ENCODE measurements at places on chromosomes 2 and 18.

DNA sequence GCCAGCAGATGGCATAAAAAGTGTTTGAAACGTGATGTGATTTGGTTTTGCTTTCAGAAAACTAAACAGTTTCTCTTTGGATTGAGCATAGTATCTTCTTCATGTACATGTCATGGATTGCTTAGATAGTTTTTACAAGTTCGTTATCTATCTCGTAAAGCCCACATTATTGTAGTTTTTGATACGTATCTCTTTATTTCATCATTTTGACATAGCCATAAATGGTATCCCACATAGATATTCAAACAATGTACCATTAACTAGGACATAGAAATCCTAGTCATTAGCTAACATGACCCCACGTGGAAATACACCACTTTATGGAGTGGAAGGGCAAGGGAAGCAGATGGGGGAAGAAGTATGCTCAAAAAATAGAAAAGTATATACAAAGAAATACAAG lies 93.6 kb downstream of the MAP2 start:
- DNase-seq = no peak

GRCh38 chr2:200397785-200398184 lies 91.3 kb downstream of the SPATS2L start:
- DNase-seq = peak; percentile 29

DNA sequence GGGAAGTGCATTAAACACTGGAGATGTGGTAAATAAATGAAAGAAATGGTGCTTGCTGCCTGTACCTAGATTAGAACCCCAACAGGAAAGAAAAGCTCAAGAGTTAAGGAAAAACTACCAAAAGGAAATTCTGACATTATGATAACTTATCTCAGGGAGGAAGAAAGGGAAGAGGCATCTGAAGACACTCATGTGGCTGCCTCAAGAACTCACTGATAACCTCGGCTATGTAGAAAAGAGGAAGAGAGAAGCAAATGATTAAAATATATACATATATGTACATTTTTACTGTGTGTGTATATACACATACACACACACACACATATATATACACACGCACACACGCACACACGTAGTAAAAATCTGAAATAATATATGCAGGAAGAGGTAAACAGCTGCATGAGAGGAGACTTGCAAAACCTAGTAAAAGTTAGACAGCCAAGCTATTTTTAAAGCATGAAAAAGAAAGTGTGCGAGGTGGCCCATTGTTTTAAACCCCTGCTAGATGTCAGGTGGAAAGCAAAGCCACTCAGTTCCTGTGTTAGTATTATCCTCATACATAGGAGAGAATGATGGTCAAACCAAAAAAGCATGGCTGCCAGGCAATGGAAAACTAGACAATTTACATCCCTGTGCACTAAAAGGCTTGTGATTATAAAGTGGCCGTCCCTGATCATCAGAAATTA lies 483.0 kb upstream of the NRP2 start:
- DNase-seq = no peak

DNA sequence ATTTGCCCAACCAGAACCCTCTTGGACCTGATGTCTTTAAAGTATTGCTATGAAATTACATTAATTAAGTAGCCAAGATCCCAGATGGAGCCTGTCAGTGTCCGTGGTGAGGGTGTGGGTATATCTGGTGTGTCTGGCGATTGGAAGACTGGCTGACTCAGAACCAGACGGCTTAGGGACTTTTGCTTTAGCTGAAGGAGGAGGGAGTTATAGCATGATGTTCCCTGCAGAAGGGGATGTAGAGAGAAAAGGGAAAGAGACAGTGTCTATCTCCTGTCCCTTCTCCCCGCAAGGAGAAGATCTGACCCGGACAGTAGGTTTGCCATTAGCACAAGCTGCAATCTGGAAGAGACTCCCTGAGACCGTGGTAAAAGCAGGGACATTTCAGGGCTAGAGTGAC lies 60.6 kb downstream of the POU3F3 start:
- no peak for DNase-seq

- DNase-seq = no peak
Observed at GRCh38 chr2:4844881-4845280, 847.3 kb upstream of the SOX11 start.

- no peak for DNase-seq
Observed at GRCh38 chr2:235851828-235852525, 316.2 kb downstream of the GBX2 start.

DNA sequence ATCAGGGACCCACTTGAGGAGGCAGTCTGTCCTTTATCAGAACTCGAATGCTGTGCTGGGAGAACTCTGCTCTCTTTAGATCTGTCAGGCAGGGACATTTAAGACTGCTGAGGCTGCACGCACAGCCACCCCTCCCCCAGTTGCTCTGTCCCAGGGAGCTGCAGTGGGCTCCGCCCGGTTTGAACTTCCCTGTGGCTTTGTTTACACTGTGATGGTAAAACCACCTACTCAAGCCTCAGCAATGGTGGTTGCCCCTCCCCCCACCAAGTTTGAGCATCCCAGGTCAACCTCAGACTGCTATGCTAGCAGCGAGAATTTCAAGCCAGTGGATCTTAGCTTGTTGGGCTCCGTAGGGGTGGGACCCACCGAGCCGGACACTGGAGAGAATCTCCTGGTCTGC lies 11.8 kb upstream of the LHCGR start:
- no peak for DNase-seq

DNA sequence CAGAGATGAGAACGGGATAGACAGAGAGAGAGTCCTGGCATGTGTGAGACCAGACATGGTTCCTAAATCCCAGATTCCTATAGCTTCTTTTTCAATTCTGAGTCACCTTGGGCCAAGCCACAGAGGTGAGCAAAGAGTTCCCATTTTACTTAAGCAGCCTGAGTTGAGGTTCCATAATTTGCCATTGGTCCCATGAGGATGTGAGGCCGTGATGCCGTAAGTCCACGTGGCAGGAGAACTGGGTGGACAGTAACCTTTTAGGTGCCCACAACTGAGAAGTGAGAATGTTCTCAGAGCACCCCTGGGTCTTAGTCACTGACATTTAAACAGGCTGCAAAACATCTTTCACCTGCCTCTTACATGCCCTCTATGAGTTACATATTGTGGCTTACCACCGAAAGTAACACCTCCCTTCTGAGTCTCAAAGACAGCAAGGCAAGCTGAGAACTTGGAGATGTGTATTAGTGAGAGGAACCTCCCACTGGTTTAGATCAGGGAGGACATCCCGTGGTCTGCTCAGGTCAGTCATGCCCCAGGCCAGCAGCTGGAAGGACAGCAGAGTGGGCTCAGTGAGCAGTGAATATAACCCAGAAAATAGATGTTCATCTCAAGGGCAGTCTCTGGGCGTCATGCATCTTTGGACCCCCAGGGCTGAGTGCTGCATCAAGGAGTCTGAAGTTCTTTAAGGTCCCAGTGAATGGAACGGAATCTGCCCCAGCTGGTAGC lies 127.9 kb upstream of the LGALSL start:
- DNase-seq = no peak

- DNase-seq = no peak
Observed at GRCh38 chr2:228771315-228771714, 499.8 kb downstream of the PID1 start.

DNA sequence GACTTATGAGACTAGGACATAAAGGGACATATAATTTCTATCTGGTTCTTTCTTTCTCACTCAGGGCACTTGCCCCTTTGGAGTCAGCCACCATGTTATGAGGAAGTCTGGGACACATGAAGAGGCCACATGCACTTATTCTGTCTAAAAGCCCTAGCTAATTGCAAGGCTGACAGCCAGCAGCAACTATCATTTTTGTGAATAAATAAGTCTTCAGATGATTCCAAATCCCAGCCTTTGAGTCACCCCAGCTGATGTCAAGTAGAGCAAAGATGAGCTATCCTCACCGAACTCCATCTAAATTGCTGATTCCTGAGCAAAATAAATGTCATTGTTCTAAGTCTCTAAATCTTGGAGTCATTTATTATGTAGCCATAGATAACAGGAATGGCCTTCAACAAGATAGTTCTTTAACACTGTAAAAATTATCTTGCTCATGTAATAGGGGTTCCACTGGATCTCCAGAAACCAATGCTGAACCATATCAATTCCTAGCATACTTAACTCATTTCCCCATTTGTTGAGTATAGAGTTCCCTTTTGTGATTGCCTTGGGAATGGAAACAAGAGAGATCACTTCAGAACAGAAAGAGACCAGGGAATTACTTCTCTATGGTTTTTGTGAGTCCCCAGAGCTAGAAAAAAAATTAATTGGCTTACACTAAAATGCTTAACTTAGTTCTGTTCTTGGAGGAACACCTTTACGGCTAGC lies 50.6 kb upstream of the FN1 start:
- no peak for DNase-seq

DNA sequence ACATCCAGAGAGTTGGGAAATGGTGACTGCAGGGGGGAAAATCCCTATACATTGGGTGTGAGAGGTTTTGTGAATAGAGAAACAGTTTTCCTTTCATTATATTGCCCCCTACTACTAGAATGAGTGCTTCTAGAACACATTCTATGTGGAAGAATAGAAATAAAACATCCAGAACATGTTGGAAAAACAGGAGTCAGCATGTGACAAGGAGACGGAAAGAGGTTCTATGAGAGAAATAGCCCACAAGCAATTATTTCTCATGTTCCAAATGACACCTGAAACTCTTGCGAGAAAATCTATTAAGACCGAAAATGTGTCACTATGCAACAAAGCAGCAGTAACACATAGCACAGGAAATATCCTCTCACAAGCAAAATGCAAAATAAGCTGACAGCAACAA lies 202.7 kb upstream of the SPOPL start:
- no peak for DNase-seq

DNA sequence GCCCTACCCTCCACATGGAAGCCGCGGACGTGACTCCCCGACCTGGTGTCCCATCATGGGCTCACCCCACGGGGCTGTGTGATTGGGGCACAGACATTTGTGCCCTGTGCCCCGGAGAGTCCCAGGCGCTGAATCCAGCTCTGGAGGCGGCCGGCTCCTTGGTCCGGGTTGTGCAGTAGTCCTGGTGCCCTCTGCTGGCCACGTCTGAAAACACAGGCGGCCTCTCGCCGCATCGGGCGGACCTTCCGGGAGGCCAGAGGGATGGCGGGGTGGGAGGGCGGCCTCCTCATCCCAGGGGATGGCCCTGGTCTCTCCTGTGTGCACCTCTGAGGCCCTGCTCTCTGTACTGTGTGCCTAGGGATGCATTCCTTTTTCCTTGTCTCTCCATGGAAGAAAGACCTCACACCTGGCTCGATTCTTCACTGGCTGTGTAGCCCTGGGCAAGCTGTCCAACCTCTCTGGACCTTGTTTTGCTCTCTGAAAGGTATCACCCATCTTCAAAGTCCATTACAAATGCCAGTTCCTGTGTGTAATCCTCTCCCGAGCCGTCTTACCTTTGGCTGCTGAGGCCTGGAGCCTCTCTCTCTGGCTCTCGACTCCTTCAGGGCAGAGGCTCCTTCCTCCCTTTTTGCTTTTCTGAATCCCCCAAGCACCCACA lies 27.6 kb downstream of the CELF4 start:
- peak; percentile 93 for DNase-seq

DNA sequence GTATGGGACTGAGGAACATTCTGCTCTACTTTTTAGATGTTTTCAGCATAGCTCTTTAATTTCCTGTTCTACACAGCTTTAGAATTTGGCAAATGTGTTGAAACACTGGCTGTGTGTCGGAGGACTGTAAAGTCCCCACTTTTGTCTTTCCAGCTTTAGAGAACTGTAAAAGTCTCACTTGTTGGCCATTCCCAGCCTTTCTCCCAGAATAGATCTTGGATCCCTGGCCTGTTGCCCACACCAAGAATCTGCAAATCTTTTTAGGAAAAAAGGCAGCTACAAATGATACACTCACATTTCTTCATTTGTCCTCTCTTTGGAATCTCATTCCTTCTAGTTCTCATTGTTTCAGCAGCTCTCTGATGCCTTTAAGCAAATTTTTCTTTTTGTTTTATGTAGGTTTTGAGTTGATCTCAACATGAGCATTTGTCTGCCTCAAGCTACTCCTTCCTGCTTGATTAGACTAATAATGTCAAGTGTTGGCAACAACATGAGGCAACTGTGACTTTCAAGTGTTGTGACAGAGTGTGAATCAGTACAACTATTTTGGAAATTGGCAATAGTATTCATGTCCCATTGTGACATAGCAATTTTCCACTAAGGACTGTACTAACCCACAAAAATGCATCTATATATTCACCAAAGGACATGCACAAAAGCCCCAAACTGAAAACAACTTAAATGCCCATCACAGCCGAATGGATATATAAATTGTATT lies 610.8 kb downstream of the EPHA4 start:
- DNase-seq = no peak

DNA sequence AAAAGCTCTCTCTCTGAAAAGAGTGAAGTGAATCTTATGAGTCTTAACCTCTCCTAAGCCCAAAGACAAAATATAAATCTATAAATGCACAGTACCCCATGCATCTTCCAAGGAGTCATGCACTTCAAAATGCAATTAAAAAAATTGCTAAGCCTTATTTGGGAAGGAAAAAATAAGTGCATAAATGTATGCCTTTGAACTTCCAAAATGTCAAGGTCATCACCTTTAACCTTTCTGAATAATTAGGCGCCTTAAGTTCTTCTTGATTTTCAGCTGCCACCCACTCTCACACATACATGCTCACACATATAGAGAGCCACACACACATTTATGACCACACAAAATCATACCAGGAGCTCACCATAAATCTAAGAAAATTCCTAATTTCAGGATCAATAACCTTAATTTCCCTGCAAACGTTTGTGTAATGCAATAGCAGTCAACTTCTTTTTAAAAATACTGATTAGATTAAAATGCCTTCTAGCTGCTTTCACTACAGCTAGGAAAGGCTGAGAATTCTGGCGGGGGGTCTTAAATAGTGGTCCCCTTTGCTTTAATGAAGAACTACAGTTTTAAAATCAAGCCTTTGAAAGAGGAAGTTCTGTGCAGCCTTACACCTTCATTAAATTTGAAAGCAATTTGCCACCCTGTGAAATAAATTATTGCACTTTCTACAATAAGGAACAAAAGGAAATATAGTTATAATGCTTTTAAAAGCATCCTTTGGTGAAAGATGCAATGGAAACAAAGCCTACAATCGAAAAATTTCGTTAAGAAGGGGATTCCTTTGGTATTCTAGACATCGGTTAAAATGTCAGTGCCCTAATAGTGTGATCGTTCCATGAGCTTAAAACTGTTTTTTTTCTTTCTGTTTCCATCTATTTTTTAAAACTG lies 3.6 kb downstream of the HOXD11 start:
- no peak for DNase-seq

DNA sequence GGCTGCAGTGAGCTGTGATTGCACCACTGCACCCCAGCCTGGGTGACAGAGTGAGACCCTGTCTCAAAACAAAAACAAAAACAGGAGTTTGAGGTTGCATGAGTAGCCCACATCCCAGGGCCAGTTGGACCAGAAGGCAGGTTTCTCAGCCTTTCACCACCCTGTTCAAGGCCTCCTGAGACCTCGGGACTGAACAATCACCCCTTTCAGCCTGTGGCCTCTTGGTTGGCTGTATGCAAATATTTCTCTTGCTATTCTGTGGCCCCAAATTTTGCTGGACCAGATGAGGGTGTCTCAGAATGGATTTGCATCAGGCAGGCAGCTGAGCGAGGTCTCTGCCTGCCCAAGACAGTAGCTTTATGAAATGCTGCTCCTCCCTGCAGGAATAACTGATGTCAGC lies 56.9 kb downstream of the DPYSL5 start:
- no peak for DNase-seq
